ENCODE measurements at places on chromosomes 1 and 21. TPM values are rescaled to one million over a fixed set of nuclear protein-coding genes. Genes with fewer than 3 reads are reported as not detected.

Gene GPA33
- 0.08 TPM for total RNA-seq

Gene LCE6A
- not detected for total RNA-seq

- no peak for DNase-seq
These were observed 106.0 kb downstream of the PTPRU start for GRCh38 chr1:29342351-29342750.

DNA sequence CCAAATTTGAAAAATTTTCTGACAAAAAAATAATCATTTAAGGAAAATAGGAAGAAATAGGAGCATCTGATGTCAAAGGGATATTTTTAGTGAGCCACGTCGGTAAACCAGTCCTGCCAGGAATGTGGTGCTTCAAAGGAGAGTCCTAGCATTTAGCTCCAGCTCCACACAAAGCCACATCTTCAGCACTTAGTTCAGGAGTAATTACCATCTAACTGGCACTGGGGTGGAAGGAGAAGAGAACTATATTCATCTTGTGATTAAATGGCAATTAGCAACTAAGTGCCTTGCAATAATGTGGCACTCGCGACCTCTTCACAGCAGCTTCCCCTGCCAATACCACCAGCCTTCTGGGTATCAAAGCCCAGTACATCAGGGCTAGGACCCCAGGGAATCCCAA, 409.1 kb downstream of the SETD4 start:
- no peak for DNase-seq

DNA sequence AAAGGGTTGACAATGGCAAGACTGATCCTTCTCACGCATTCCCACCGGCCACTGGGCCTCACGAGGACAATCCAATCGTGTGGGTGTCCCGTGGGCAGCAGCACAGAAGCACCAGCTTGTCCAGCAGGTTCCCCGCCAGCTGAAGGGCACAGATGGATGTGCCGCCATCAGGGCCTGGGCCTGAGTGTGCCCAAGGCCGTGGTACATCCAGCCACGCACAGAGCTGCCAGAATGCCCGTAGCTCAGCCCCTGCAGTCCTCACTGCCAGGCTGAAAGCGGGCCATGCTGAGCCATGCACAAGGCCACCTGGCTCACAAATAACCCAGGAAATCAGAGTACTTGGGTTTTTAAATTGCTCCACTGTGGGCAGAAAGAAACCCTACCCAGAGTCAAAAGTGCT, 7.0 kb downstream of the NPHP4 start:
- no peak for DNase-seq

DNA sequence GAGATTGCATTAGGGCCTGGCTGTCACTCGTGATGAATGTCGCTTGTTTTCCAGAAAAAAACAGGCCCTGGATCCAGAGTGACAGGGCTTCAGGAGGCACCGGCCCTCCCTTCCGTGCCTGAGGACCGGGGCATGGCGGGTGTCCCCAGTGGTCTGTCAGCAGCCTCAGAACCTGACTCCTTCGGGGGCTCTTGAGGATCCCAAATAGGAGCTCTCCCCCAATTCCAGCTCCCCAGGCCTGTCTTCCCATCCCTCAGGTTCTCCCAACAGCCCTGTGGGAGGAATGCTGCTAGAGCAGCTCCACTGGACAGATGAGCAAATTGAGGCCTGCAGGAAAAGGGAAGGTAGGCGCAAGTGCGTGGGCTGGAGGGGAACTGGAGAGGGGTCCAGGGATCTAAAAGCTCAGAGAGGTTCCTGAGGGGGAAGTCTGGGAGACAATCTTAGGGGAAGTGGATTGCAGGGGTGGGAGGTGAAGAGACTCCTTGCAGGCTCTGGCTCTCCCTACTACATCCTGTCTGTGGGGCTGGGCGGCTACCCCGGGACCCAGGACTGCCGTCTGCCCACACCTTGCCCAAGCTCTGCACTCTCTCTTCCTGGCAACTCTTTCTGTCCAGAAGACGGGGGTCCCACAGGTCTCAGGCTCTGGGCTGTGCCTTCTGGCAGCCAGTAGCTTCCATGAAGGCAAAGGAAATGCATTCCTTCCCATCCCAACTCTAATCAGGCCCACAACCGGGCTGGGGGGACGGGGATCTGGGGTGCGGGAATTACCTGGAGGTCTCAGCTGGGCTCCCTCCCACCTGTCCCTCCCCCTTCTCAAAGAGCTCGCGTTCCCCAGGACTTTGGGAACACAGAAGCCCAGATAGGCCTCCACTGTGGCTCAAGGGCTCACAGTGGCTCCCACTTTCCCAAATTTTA, 105.7 kb upstream of the CASZ1 start:
- DNase-seq, result no peak

DNA sequence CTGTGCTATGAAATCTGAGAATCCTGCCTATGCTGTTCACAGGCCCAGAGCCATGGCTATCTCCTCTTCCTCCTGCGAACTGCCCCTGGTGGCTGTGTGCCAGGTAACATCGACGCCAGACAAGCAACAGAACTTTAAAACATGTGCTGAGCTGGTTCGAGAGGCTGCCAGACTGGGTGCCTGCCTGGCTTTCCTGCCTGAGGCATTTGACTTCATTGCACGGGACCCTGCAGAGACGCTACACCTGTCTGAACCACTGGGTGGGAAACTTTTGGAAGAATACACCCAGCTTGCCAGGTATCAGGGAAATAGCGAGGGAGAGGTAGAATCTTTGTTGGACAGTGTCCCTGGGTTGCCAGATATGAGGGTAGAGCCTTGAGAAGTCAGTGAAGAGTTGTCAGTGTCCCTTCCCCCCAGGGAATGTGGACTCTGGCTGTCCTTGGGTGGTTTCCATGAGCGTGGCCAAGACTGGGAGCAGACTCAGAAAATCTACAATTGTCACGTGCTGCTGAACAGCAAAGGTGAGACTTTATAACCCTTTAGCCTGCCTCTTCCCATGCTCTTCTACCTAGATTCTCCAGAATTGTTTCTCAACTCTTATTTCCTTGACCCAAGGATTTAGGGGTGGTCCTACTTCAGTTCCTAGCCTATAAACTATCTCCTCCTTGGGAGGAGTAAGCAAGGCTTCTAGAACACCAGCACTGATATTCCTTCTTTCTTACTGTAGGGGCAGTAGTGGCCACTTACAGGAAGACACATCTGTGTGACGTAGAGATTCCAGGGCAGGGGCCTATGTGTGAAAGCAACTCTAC, 1.4 kb downstream of the NIT1 start:
- DNase-seq, result peak; percentile 62

DNA sequence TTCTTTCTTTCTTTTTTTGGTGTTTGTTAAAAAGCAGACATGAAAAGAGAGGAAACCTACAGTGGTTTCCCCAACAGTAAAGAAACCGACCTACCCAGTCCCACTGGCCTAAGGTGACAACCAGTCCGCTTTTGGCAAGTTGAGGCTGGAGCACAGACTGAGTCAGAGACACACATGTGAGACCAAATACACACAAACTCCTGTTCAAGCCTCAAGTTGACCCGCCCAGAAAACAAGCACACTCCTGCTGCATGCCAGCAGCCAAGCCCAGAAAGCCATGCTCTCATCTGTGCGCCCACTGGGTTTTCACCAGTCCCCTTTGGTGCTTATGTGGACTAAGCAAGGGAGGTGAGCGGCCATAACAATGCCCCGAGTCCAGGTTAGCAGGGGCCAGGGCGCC, 64.6 kb upstream of the GPR153 start:
- no peak for DNase-seq

Gene GUCA2A
- not detected for total RNA-seq

Gene IFNAR2
- total RNA-seq, result 15.6 TPM

Gene TENT5C
- 200 TPM for total RNA-seq

Gene KIFAP3
- 8.4 TPM for total RNA-seq

- no peak for DNase-seq
These were observed 29.6 kb downstream of the KCNC4 start for GRCh38 chr1:110239441-110240430.

Gene LIPI
- not detected for total RNA-seq

GRCh38 chr1:14755518-14756252, 157.2 kb downstream of the KAZN start:
- DNase-seq, result no peak

Gene RPE65
- total RNA-seq, result not detected

Gene MMEL1
- under 0.01 TPM for total RNA-seq

GRCh38 chr1:53315046-53315445, 12.8 kb downstream of the LRP8 start:
- no peak for DNase-seq

DNA sequence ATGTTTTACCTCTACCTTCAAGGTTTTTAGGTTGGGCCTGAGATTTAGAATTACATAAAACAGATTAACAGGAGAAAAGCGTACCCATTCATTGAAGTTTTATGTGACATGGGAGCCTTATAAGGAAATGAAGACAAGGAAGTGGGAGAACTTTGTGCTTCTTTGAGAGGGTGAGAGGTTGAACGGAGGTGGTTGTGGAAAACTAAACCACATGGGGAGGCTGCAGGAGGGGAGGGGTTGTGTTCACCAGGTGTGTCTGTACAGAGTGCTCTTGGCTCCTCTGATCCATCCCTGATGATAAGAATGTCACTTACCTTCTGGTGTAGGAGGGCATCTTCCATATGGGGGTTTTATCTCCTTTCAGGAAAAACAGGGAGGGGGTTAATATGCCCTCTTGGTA, 2.7 kb downstream of the SLX9 start:
- DNase-seq, result no peak

Gene MRTO4
- 9.8 TPM for total RNA-seq

- no peak for DNase-seq
These were observed 76.9 kb upstream of the TNFSF18 start for GRCh38 chr1:173127369-173128307.

Gene ADORA3
- 2.3 TPM for total RNA-seq

Gene C1orf116
- 0.79 TPM for total RNA-seq

Gene SPATC1L
- total RNA-seq, result 3.5 TPM

Gene NTMT2
- total RNA-seq, result not detected

DNA sequence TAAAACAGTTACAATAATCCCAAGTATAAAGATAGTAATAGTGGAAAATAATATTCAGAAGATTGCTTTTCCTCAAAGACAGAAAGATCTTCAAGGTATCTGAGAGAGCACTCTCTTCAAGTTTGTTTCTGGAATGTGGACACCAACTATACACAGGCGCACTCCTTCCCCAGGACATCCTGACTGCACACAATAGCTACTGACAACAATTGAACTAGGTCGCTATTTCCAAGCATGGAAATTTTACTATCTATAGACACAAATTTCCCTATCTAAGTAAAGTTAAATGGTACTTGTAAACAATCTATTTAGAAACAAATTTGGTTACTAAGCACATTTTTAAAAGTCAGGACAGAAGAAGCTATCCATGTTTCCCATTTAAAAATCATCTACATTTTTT, 19.1 kb downstream of the ARHGAP29 start:
- DNase-seq, result no peak

DNA sequence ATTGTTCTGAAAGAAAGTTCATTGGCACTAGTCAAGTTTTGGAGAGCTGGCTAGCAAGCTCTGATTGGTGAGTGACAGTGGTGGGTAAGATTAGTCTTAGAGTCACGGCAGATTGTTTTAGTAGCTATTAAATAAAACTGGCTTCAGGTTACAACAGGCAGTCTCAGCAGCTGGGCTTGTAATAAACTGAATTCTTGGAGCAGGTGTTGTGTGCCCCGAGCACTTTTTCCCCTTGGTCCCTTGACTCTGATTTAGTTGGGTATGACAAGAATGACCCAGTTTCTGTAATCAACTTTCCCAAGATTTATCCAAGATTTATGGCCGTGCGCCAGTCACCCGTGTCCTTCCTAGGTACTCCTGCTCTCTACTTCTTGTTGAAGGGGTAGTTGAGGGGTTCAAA, 40.2 kb downstream of the TBCE start:
- DNase-seq, result no peak

DNA sequence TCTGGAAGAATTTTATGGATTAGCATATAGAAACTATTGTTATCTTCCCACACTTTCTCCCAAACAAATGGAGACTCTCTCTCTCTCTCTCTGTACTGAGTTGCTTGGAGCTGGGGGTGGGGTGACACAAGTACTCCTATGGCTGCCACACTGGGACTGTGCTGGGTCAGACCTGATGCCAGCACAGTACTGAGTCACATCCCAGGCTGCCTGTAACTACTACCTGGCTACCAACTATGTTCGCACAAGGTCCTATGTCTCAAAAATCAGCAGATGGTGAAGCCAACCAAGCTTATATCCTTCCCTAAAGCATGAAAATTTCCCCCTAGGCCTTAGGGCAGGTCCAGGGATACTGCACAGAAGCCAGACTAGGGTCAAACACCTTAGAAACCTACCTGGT, 66.6 kb downstream of the FAF1 start:
- no peak for DNase-seq

Gene CNIH4
- 11.9 TPM for total RNA-seq

DNA sequence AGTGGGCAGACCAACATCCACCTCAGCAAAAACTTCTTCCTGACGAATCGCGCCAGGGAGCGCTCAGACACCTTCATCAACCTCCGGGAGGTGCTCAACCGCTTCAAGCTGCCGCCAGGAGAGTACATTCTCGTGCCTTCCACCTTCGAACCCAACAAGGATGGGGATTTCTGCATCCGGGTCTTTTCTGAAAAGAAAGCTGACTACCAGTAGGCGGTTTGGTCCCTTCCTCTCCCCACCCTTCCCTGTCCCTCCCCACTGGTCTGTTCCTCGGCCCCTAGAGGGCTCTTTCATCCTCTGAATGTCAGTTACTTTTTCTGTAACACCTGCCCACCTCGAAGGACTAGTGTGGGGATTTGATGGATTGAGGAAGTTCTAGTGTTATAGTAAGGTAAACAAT, 46.9 kb downstream of the CAPN2 start:
- DNase-seq, result no peak

GRCh38 chr1:15848143-15848928, 829 bp downstream of the SPEN start:
- peak; percentile 68 for DNase-seq

GRCh38 chr21:10425856-10426255, 95.5 kb upstream of the TPTE start:
- no peak for DNase-seq

DNA sequence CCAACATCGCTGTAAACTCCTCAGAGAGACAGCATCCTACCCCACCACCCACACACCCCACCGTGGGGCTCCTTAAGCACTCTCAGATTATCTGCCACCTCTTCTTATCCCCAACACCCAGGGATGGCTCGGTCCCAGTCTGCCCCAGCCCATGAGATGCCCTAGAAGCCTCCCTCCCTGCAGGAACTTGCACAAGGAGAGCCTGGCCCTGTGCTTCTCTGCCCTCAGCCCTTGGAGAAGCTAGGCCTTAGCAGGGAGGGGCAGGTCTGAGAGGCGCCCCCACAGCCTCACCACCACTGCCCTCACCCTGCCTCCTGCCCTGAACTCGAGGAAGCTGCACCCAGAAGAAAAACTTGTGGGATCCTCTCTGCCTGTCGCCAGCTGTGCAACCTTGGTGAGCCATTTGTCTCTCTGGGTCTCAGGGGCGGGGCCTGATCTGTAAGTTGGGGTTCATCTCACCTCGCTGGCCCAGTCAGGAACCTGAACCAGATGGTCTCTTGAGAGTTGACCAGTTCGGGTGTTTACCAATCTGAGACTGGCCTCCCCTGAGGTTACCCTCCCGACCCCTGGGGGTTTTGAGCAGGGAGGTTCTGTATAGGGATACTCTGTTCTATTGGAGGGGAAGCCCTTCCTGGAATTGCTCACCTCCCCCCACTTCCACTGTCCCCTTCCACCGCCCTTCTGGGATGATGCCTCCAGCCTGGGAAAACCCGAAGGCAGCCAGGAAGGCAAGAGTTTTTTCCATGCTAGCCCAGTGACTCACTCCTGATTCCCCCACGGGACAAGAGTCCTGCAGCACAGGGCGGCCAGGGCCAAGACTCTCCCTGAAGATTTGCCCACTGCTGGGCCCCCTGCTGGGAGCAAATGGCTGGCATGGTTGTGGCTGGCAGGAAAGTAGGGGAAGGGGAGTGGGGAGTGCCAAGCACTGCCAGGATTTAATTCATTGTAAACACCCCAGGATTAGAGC, at the start of gene S100A3:
Gene S100A3, minus strand, starts transcription at position 537 of the 967 bp plus-strand sequence. CDS start 773 bp downstream, outside the sequence.
- no peak for DNase-seq

- DNase-seq, result no peak
These were observed 358.6 kb downstream of the USH2A start for GRCh38 chr1:216064643-216065042.

- DNase-seq, result peak; percentile 65
These were observed 6.2 kb upstream of the CPLANE2 start for GRCh38 chr1:16243215-16243610.
